ENCODE measurements at places on chromosomes 3 and 15.

DNA sequence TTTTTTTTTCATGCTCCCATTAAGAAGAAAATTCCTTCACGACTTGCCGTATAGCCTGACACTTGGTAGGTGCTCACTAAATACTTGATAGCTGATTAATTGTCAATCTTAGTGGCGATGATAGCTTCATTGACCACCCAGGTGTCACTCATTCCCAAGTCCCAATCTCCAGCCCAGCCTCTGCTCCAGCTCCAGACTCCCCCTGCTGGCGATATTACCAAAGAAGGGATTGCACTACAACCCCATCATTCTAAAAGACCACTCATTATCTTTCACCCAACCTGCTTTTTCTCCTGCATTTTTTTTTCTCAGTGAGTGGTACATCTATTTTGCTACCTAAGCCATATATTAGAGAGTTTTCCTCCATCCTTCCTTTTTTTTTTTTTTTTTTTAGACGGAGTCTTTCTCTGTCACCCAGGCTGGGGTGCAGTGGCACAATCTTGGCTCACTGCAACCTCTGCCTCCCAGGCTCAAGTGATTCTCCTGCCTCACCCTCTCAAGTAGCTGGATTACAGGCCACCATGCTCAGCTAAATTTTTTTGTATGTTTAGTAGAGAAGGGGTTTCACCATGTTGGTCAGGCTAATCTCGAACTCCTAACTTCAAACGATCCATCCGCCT is 19.5 kb upstream of the COMMD2 start:
- no peak for DNase-seq

GRCh38 chr15:33242669-33243191 is 48.2 kb upstream of the FMN1 start:
- DNase-seq: peak; percentile 62

DNA sequence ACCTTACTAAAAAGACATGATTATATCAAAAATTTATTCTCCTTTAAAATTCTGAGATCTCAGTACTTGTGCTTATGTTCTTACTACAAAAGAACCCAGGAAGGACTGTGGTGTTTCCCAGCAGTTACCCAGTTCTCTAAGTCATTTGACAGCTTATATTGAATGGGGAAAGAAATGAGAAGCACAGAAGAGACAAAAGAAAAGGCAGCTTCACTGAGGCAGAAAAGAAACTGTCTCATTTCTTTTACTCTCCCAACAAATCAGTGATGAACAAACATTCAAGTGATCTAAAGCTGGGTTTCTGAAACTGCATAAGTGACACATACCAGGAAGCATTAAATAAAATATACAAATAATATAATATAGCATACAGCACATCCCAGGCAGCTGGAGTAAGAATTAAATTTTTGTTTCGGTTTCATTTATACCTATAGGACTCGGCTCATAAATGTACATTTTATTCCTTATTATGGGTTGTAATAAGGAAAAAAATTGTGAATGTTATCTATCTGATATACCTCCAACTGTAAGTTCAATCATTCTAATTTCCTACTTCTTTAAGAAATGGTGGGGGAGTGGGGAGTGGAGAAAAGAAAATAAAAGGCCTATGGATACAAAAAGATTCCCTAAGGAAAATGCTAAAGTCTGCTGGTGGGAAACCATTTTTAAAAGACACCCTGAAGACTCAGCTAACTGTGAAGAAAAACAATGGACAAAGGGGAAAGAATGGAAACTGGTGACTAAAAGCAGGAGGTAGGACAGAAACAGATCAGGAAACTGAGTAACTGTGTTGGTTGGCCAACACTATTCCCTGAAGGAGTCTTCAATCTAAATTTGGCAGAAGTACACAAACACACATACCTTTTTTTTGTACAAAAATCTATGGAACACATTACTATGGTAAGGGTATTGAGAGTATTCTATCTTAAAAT is 156.8 kb downstream of the TBC1D5 start:
- DNase-seq: no peak

DNA sequence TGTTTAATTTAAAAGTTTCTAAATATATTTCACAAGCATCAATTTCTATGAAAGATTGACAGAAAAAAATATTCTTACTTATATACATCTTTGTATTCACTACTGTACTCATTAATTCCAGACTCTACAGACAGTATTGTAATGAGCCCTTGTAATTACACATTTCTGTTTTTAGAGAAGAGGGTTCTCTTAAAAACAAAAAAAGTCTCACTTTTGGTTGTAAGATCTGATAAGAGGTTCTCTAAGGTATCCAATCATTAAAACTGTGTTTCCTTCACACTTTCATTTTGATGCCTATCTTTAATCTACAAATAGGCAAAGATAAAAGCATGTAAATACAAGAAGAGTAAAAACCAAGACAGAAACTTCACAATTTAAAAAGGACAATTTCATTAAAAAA is 75.6 kb downstream of the FBXL22 start:
- DNase-seq: no peak

DNA sequence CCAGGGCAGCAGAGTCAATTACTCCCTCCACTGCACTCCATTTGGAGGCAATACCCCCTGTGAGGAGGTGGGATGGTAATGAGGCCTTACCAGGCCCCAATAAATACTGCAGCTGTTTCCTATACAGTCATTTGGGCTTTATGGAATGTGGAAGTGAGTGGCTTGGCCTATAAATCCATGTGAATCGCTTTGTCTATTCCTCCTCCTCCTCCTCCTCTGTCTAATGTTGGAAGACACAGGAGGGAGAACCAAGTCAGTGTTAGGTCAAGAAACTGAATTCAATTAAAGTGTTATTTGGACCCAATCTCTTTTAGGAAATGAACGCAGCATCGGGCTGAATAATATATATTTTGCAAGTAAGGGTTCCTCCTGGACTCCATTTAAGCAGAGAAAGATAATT is 17.3 kb upstream of the SRGAP3 start:
- DNase-seq: no peak

GRCh38 chr3:126773167-126773566 is 69.1 kb downstream of the CHCHD6 start:
- peak; percentile 50 for DNase-seq

DNA sequence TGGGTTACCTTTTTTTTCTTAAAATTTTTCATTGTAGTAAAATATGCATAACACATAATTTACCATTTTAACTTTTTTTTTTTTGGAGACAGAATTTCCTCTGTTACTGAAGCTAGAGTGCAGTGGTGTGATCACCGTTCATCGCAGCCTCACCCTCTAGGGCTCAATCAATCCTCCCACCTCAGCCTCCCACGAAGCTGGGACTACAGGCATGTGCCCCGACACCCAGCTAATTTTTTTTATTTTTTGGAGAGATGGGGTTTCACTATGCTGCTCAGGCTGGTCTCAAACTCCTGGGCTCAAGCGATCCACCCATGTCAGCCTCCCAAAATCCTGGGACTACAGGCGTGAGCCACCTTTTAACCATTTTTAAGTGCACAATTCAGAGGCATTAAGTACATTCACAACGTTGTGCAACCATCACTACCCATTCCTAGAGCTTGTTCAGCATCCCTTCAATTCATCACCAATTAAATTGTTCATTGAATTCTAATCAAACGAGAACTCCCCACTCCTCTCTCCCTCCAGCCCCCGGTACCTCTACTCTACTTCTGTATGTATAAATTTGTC is 44.6 kb downstream of the BHLHE40 start:
- DNase-seq: no peak

DNA sequence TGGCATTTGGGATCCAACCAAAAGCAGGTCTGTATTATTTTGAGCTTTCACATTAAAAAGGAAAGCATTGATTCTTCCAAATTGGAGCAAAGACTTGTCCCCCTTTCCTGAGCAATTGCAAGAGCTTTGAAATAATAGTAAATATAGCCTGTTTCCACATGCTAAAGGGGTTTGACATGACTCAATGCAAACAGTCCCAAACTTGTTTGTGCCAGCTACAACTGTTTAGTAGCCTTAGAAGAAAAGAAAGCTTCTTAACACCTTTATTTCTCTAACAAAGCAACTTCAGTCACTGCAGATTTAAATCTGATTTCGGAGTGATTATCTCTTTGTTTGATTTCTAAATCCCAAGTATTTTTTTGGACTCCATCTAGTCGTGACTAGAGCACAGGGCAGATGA is 180.2 kb downstream of the SEMA6D start:
- DNase-seq: peak; percentile 32

DNA sequence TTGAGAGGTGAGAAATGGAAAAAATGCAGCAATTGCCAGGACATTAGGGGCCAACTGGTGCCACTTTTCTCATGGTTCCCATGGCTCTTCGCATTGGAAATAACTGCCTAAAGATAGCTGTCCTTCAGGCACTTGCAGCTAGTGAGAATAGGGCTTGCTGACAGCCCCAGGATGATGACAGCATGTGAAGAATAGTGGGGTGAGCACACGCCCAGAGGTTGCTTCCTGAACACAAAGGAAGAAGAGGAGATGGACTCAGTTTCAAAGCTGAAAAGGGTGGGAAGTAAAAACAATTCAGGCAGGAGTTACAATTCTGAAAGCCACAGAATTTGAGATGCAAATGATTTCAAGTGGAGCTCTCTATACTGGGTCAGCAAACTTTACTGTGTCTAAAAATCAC is 45.6 kb downstream of the TNFAIP8L3 start:
- DNase-seq: no peak

DNA sequence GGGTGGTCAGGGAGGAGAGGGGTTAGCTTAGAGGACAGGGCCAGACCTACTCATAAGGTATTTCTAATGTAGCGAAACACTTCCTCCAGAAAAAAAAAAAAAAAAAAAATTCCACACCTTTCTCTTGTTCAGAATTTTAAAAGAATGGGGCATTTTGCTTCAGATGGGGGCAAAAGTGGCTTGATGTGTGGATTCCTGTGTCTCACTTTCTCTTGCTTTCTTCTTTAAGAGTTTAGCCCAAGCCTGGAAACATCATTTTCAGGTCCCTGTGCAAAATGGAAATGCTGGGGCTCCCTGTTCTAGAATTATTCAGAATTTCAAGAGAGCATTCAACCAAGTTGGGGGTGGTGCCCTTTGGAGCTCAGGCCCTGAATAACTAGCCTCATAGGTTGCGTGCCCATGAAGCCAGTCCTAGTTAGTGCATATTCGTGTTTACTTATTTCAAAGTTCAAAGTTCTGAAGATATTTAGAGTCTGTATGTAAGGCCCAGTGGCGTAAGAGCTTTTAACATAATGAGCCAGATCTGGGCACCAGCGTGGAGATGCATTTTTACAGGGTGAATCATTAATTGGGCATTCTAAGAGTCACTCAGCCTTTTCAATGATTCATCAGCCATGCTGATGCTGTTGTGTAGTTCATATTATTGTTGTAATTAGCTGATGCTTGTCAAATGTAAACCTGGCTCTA is 104.5 kb downstream of the RPLP1 start:
- DNase-seq: peak; percentile 84

DNA sequence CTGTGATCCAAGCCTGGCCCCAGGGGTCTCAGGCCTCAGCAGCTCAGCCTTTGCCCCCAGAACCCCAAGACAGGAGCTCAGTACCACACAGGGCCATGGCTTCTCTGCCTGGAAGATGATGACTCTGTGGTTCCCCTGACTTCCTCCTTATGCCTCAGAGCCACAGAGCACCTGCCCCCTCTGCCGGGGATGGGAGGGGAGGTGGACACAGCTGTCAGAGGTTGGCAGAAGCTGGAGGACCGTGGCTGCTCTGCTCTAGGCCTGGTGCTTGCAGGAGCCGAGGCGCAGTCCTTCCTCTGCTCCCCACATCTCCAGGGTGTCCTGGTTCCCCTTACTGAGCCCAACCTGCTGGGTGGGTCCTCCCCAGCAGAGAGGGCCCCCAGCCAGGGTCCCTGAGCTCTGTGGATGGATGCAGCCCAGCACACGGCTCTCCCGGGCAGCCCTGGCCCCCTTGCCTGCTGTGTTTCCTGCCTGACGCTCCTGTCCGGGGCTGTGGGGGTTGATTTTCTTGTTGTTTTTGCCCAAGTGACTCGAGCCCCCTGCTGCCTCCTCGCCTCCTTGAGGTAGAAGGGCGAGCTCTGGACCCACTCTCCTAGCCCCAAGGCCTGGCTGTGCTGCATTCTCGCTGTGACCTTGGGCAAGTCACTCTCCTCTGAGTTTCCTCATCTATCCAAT is 36.6 kb downstream of the PSTPIP1 start:
- no peak for DNase-seq

DNA sequence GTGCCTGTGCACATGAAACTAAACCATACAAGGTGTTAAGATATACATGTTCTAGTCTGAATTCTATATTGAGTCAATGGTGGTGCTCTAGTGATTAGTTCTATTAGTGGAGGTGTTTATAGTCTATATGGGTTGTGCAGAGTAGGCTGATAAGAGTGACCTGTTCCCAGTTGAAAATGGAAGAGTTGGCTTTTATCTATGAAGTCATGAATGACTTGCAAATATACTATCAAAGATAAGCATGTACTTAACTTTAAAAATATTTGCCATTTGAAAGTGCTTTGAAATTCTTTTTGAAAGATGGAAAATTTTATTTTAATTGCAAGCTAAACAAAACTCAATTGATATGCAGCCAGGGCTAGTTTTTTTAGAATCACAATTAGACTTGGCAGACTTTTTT is 150.6 kb upstream of the SGO1 start:
- no peak for DNase-seq

- DNase-seq: no peak
Observed at GRCh38 chr3:69997631-69998307, 1.8 kb upstream of the SAMMSON start.

DNA sequence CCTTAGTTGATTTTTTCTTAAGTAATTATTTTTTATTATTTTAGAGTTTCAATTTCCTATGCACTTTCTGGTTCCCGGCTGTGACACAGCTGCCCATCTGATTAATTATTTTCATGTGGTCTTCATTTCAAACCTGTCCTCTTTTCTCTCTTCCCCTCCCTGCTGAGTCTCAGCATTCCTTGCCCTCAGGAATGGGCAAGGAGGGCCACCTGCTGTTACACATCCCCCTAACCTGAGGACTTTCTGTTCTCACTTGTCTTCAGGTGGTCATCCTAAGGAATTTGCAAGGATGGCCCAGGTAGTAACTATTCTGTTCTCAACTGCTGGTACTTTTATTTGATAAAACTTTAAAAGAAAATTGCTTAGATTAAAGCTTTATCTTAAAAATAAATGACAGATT is 545.0 kb downstream of the OTOL1 start:
- no peak for DNase-seq

DNA sequence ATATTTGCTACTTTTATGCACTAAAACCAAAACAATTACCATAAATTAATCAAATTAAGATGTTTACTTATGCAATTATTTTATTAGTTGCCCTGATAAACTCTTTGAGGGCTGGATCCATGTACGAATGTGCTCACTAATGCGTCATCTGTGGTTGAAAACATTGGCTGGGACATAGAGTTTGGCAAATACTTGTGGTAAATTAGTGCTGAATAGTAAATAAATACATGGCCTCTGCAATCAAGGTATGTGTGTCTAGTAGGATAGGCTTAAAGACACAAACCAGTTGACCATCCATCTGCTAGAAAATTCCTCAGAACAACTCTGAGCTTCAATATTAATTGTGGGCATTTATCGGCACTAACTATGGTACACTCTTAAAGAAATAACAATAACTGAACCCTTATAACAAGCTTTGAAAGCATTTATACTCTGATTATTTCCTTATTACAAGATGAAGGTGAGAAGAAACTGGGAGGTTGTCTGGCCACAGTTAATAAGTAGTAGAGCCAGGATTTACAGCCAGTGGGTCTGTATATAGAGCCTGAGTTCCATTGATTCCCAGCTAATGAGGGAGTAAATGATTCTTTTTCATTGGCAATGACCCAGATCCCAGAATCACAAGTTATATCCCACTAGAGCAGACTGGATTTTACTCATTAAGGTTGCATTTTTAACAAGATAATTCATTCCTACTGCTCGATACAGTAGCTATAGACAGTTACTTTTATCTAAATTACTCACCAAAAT is 169.5 kb upstream of the CNTN6 start:
- no peak for DNase-seq
